ENCODE measurements at places on chromosomes 2 and 18.

GRCh38 chr2:16400127-16400623 is 265.5 kb downstream of the CYRIA start:
- DNase-seq = no peak

GRCh38 chr18:22286585-22286984 is 117.2 kb downstream of the GATA6 start:
- no peak for DNase-seq

- no peak for DNase-seq
These were observed 4.8 kb downstream of the UXS1 start for GRCh38 chr2:106189325-106189724.

- DNase-seq = no peak
These were observed 44.9 kb downstream of the ACKR3 start for GRCh38 chr2:236614551-236614950.

GRCh38 chr18:22349317-22349898 is 68.3 kb downstream of the CTAGE1 start:
- no peak for DNase-seq

DNA sequence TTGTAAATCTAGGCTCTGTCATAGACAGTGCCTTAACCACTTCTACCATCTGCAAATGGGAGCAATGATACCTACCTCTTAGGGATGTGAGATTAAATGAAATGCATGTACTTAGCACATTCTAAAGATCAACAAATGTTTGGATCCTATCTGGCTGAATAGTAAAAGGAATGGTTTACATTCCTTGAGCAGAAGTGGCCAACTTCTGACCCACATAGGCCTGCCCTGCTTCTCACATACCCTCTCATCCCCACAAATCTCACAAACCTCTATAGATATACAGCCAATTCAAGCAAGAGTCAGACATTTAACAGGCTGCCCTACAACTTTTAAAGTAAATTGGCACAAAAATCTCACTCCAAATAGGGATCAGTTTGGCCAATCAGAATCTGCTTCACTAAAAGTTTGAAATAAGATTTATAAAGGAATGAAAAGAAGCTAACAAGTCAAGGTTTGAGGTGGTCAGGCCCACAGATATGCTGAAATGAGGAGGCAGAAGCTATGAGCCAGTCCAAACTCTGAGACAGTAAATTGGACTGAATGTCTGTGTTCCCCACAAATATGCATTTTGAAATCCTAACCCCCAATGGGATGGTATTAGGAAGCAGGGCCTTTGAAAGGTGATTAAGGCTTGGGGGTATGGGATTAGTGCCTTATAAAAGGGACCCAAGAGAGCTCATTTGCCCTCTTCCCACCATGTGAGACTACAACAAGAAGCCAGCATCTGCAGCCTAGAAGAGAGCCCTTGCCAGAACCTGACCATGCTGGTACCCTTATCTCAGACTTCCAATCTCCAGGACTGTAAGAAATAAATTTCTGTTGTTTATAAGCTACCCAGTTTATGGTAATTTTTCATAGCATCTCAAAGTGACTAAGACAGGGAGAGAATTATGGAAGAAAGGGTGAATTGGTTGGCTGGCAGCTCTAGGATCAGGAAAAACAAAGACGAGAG is 227.8 kb upstream of the RBMS1 start:
- no peak for DNase-seq

DNA sequence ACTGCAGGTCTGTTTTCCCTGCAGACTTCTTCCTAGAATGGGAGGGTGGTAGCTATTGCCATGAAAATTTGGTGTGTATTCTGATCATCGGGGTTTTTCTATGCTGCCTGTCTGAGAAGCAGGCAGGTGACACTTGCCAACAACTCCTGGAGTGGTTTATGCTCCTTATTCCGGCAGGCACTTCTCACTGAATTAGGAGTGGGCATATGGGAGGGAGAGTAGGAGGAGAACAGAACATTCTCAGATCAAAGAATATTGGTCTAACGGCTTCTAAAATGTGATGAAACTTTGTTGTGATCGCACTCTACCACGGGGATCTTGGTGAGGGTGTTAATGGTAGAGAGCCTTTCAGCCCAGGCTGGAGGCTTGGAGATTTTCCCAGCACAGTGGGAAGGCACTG is 480.8 kb downstream of the PLCL1 start:
- DNase-seq = no peak

- no peak for DNase-seq
These were observed 942.4 kb upstream of the GYPC start for GRCh38 chr2:125713533-125713932.

GRCh38 chr2:207255565-207256470 is 90.1 kb upstream of the KLF7 start:
- DNase-seq = no peak

- no peak for DNase-seq
These were observed 63.4 kb downstream of the FAM168B start for GRCh38 chr2:131029812-131030211.

DNA sequence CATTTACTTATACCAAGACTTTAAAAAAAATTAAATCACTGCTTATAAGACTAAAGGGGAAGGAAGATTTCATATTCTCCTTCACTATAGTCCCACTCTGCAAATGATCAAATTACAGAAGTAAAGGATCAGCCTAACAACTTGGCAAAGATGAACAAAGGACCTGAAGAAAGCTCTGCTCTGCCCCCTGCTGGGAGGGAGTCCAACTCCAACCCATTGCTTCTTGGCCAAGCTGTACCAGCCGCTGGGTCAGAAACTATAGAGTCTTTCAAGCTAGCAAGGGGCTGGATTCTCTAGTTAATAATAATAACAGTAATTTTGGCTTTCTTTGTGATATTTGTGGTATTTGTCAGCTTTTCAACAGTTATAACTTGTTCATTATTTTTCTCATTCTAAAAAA is 927.0 kb upstream of the CRIM1 start:
- DNase-seq = peak; percentile 4

DNA sequence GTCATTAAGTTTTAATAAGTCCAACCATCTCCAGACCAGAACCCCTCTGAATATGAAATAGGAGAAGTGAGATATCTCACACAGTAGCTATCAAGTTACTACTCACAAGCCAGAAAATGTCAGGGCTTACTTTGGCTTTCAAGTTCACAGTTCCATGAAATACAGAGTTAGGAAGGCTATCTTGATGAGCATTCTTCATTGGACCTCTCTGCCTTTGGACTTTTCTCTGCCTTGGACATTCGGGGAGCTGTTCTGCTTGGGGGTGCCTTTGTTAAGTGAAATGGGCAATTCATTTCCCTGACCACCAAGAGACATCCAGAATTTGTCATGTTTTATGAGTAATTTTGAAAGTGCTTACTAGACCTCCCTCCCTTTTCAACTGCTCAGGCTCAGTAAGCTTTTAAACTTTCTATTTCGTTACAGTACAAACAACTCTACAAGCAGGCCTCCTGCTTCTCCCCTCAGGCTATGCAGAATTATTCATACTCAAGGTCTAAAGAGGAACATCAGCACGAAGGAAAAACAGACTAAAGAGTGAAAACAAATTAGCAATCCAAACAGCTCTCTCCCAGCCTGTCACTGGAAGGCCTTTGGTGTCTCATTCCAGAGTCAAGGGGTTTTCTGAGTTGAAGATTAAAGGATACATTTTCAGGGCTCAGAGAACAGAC is 95.3 kb downstream of the MREG start:
- no peak for DNase-seq

All from kidney capillary endothelial cell (primary cell).